ENCODE measurements at places on chromosomes 6 and 20.

GRCh38 chr6:154938221-154938580, 56.9 kb upstream of the TIAM2 start:
- DNase-seq, result no peak

DNA sequence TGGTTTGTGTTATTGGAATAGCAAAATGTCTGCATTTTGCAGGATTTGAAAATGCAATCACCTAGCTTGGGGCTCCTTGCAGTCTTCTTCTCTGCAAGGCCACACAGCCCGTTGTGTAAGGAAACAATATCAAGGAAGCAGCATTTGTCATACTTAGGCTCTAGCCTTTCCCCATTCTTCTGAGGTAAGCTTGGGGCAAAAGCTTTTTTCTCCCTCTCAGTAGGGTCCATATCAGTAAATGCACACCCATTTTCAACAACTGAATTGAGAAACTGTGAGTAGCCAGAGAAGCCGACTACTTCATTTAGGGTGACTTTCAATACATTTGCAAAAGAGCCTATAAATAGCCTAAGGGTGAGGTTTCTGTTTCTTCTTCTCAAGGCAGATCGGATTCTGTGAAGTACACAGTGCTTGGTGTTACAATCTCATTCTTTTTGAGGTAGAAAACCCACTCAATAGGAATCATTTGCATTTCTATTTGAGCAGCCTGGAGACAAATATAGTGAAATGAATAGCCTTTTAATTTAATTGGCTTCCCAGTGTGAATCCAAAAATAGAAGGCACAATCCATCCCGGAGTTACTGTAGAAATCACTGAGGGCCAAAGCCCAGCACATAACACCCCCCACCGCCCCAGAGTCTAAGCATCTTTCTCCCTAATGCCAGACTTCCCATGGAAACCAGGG, 61.8 kb downstream of the BTBD3 start:
- no peak for DNase-seq

DNA sequence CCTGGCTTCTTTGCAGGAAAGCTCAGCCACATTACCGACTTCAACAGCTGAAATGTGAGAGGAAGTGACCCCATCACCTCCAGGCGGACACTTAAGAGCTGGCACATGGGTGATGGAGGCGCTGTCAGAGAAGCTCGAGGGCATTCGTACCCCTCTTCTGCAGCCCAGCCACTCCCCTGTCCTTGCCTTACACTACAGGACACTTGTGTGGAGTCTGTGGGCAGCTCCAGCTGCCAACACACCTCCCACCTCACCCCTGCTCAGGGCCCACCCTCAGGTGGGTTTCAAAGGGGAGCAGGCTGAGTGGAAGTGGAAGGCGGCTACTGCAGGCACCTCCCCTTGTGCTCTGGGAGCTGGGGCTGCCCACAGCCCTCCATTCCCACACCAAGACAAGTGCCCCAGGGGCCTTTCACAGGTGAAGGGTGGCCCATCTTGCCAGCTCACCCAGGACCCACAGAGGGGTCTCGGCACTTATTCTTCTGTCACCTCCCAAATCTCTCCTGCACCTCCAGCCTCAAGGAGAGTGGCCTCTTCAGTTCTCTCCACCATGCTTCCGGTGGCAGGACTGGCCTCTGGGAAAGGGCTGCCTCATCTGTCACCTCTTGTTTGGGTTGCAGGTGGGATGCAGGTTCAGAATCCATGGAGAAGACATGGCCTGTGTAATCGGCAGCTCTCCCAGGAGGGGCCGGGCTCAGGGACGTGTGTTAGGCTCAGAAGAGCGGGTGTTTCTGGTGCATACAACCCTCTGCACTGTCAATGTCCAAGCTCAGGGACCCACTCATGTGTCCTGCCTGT, 49.8 kb downstream of the IRF4 start:
- no peak for DNase-seq

DNA sequence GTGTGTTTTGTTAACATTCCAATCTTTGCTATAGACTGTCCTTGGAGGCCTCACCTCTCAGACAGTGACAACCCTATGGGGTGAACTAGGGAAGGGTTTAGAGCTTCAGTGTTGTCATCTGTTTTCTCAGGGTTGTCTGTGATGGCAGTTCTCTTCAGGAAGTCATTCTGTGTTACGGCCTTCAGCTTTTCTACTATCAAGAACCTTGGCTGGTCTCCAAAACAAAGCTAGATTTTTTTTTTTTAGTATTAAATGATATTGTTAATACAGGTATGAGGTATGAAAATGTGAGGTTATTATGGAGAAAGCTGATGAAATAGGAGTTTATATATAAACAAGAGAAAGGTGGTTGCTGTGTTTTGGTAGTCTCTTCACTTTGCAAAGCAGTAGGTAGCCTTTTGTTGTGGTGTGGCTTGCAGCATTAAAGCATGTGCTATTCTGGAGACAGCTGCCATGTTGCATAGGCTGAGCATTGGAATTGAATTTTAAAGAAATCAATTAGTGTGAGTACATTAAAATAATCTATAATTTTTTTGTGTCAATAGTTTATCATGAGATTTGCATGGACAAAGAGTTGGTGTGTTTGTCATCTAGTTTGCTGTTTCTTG, 162.6 kb downstream of the CARMIL1 start:
- DNase-seq, result no peak

GRCh38 chr6:136405420-136406029, 115.9 kb upstream of the BCLAF1 start:
- DNase-seq, result no peak

GRCh38 chr6:158660333-158660754, 10.5 kb downstream of the SYTL3 start:
- DNase-seq, result no peak

GRCh38 chr6:33936886-33937285, 133.1 kb upstream of the MLN start:
- no peak for DNase-seq

- no peak for DNase-seq
These were observed 201.5 kb downstream of the LAMA2 start for GRCh38 chr6:129084406-129084805.

DNA sequence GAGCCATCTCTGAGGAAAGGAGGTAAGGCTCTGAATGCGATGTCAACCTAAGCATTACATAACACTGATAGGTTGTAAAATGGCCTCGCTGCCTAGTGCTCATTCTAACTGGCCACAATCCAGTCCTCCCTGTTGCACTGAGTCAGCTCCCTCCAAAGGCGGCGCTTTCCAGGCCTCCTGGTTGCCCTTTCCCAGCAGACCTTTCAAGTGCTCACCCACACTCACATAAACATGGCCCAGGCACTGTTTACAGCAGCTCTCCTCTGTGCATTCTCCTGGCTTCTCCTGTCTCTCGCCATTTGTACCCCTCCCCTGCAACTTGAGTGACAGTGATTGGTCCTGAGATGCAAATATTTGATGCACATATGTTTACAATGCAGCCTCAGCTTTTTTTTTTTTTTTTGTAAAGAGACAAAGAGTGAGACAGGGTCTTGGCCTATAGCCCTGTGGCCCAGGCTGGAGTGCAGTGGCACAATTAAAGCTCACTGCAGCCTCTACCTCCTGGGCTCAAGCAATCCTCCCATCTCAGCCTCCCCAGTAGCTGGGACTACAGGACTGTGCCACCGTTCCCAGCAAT, 36.8 kb upstream of the PRND start:
- no peak for DNase-seq

DNA sequence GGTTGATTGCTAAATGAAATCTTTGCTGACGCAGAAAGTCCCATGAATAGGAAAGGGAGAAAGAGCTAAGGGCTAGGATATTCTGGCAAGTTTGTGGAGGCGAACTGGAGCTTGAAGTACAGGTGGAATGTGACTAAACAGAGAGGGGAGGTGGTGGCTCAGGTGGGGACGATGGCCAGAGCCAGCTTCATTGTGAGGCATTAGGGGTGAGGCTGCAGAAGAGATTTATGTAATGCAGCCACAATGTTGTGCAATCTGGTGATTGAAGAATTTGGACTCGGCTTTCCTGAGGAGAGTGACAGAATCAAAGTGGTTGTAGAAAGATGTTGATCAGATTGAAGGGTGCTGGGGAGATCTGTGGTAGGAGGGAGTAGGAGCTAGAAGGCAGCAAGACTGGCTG, 42.9 kb upstream of the SPACA1 start:
- no peak for DNase-seq

- no peak for DNase-seq
These were observed 22.7 kb upstream of the NUP153 start for GRCh38 chr6:17729223-17730077.

GRCh38 chr6:170455335-170455979, 97.7 kb downstream of the PSMB1 start:
- DNase-seq, result no peak
